SHP77 (cell line): ENCODE measurements at places on chromosomes 2 and 18.

- DNase-seq: no peak
These were observed 128.6 kb downstream of the MSTN start for GRCh38 chr2:189933911-189934399.

DNA sequence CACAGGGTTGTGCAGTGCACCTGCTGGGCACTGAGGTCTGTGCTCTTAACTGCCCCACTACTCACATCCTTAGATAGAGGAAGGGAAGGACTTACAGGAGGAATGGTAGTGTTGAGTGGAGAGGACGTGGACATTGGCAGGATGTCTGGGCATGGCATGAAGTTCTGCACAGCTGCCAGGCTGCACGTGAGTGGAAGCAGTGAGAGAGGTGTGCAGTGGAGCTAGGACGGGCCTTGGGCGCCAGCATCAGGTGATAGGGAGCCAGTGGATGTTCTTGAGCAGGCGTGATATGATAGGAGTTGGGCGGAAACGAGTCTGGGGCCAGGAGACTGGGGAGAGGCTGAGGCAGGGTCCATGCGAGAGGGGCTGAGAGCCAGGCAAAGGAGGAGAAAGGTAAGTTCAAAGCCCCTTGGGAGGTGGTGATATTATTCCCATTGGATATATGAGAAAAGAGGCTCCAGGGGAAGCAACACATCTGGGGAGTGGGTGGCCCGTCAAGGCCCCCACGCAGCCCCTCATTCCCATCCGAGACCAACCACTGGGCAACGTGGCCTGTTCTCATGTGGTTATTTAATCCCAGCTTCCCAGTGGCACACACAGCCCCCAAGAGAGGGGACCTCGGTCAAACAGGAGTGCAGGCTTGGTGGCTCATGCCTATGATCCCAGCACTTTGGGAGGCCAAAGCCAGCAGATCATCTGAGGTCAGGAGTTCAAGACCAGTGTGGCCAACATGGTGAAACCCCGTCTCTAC, 45.7 kb upstream of the SNED1 start:
- DNase-seq: no peak

DNA sequence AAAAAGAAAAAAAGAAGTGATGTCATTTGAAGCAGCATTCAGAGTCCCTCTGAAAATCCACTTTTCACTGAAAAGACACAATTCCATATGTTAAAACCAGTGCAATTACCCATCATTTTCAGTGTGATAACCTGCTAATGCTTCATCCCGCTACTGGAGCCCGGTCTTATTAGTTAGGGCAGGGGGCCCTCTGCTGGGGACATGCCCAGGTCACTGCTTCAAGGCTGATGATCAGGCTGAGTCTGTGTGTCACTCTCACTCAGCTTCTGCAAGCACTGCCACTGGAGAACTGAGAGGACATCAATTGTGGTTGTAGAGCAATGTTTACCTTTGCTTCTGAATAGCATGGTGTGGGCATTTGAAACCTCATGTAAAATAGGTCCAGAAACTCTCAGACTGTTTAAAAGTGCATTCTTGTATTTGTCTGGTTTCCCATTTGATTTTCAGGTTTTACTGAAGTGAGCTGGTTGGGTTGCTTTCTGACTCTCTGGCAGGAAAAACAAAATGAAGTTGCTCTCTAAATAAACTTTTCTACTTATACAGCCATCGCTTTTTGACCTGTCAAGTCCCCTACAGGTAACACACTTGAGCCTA, 49.2 kb upstream of the NXPH2 start:
- DNase-seq: peak; percentile 15

DNA sequence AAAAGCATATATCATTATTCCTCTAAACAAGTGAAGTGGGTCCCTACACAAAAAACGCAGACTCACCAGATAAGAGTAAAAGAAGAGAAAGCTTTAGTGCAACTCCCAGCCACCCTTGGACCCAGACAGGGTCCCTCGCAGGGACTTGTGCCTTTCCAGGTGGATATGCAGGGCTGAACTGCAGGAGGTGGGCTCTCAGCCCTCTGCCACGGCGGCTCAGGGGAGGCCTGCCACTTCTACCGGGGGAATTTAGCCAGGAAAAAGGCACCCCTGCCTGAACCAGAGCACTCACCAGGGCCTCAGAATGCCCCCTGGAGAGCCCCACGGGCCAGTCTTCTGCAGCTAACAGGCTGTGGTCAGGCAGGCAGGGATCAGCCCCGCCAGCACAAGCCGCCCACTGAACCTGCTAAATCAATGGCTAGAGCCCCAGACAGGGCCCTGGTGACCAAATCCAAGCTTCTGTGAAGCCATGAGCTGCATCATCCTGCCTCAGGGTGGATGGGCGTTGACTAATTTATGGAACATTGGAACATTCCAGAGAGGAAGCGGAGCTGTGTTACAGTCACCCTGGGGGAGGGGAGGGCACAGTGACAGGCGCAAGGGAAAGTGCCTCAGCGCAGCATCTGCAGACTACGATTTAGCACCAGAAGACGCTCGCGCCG, 209.3 kb downstream of the EIPR1 start:
- DNase-seq: no peak

DNA sequence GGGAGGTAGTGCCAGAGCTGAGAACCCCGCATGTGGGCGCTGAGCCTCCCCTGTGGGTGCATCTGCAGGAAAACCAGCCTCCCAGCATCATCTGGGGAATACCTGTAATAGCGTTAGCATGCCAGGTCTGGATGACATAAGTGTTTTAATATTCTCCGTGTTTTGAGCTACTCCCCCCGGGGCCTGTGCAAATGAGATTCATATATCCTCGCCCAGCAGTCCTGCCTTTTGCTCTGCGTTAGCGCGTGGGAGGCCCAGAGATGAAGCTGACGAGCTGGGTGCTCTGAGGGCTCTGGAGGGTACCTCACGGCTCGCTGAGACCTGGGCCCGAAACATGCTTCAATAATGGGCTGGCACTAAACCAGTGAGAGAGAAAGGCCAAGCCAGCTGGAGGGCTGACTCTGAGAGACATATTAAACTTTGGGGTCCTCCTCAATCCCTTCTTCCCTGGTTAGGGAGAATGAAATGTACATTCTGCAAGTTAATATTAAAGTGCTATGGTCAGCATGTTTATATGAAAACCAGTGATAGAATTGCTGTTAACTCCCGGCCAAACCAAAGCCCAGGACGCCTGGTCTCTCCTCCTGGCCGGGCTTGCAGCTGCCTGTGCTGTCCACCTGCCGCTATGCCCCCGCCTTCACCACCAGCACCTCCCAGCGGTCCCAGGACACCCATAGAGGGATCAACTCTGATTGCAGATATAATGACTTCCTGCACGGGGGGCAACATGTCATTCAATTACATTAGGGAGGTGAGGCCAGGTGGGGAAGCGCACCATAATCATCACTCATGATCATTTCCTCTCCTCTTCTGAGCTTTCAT, 77.0 kb downstream of the EDAR start:
- no peak for DNase-seq

GRCh38 chr2:74542978-74543377, 10.8 kb downstream of the LOXL3 start:
- no peak for DNase-seq

- no peak for DNase-seq
These were observed 886 bp downstream of the PRKCE start for GRCh38 chr2:45652090-45653031.
